ENCODE measurements at places on chromosomes 1 and 21.

GRCh38 chr1:21775985-21776562 is 6.9 kb downstream of the USP48 start:
- DNase-seq: peak; percentile 61

- no peak for DNase-seq
These were observed 10.6 kb upstream of the SLC19A1 start for GRCh38 chr21:45552696-45553391.

DNA sequence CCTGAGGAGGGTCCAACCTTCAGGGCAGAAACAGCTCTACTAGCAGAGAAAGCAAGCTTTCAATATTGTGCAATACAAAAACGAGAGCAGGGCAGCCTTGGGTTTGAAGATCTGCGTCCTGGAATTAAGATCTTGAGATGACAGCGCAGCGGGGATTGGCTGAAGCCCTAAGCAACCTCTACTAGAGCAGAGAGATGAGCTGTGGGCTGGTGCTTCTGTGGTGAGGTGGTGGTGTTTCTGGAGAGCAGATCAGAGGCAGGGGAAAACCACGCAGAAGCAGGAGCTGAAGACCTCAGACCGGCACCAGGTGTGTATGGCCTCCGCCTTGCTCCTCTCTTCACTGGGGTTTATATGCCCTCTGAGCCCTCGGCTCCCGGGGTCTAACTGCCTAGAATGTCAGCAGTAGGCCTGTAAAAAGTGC is 12.5 kb downstream of the TRAF3IP3 start:
- no peak for DNase-seq

- DNase-seq: no peak
These were observed 16.3 kb downstream of the IER5 start for GRCh38 chr1:181104790-181105133.

Data from HCEC 1CT (cell line).